ENCODE measurements at places on chromosomes 16 and 17. TPM values are rescaled to one million over a fixed set of nuclear protein-coding genes. Genes with fewer than 3 reads are reported as not detected.
A peak's percentile ranks its signal among the peaks of the same experiment; 100 is the strongest.

- DNase-seq = no peak
Measured at GRCh38 chr17:13986855-13987254, 82.4 kb upstream of the COX10 start.

The ZNF423 gene
- total RNA-seq = 8.8 TPM

DNA sequence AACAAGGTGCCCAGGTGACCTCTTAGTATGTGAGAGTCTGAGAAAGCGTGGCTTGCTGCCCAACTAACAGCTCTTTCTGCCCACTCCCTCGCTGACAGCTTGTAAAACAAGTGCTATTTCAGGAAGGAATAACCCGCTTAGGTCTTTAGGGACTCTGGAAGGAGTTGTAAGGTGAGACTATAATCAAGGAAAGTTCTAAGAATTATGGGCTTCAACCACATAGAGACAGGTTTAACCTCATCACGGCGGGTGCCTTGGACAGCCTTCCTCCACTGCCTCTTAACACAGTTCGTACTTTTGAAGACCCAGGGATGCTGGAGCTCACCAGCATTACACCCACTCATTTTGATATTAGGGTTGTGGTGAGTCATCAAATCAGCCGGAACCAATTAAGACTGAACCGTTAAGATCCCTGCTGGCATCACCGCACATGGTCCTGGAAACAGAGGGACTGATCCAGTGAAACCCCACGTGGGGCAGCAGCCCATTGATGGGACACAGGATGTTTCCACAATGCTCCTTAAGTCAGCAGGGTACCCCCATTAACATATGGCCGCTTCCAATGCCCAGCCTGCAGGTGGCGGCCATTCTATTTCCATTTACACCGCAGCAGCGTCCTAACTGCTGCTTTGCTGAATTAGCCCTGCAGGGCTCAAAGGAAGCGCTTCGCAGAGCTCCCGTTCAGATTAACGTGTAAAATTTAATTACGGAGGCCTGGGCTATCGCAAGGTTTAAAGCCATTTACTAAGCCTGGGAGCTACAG lies 176.6 kb upstream of the SDK2 start:
- DNase-seq = no peak

GRCh38 chr16:1003391-1004347 lies 22.1 kb downstream of the SOX8 start:
- no peak for DNase-seq

DNA sequence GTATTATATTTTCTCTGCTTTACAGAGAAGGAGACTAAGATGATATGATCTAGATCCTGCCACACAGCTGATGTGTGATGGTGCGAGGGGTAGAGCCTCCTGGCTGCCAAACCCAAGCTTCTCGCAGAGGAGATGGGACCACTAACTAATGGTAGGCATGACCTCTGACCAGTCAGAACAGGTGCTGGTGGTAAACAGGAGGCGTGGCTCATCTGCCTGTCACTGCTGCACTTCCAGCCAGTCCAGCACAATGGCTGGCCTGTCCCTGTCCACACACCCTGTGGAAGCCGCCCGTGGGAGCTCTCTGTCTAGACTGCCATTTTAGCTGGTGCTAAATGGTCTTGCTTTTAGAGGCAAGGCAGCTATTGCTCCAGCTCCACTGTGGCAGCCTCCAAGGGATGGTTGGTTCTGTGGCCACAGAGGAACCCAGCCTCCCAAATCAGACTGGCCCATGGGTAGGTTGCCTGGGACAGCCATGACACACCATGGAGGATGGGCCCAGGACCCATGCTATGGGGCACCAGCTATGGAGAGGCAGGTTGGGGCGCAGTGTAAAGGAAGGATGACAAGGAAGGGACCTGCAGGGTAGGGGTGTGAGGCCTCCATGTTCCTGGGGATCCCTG lies 86.7 kb downstream of the KSR1 start:
- no peak for DNase-seq

- DNase-seq = no peak
Measured at GRCh38 chr17:65659512-65659911, 98.1 kb upstream of the AXIN2 start.

DNA sequence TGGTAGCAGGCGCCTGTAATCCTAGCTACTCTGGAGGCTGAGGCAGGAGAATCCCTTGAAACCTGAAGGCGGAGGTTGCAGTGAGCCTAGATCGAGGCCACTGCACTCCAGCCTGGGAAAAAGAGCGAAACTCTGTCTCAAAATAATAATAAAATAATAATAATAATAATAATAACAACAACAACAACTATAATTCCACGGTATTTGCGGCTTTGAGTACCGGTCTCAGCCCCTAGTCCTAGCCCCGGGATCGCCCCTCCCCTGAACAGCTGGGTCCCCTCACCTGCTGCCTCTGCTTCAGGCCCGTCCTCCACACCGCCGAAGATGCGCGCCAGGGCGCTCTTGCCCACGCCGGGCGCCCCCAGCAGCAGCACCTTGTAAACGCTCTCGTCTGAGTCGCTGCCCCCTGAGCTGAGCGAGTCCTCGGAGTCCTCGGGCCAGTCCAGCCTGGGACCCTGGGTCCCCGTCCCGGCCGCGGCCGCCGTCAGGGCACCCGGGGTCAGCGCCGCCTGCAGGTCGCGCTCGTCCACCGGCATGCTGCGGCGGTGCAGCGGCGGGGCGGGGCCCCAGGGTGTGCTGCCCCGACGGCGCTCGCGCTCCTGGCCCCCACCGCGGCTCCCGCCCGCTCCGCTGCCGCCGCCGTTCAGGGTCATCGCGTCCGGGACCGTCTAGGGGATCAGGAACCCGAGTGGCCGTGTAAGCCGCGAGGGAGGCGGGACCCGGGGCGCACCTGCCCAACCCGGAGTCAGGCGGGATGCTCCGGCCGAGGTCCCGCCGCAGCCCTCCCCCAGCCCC lies 611 bp downstream of the RRAD start:
- DNase-seq = peak; percentile 76

The KRT28 gene
- total RNA-seq = not detected

GRCh38 chr16:64092271-64092670 lies 1029.6 kb downstream of the CDH11 start:
- no peak for DNase-seq

The OR3A2 gene
- 0.22 TPM for total RNA-seq

The KCNJ18 gene
- not detected for total RNA-seq

GRCh38 chr16:6861135-6861814 lies 471.4 kb upstream of the RBFOX1 start:
- no peak for DNase-seq

GRCh38 chr16:89146211-89147005 lies 25.1 kb upstream of the CDH15 start:
- peak; percentile 22 for DNase-seq

DNA sequence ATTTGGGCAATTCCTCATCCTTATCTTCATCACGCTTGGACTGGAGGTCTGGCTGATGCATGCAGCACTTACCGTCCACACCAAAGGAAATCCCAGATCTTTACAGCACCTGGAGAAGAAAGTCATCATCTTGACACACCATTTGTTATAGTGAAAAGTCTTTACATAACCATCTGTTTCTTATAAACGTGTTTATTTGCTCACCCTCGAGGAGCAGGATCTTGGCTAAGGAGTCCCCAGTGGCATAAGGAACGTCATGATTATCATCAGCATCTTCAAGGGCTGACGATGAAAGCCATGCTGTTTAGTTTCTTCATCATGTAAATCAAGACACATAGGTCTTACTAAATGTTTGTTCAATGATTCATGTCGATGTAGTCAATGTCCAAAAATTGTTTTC lies 248.8 kb upstream of the ELAC2 start:
- DNase-seq = no peak

DNA sequence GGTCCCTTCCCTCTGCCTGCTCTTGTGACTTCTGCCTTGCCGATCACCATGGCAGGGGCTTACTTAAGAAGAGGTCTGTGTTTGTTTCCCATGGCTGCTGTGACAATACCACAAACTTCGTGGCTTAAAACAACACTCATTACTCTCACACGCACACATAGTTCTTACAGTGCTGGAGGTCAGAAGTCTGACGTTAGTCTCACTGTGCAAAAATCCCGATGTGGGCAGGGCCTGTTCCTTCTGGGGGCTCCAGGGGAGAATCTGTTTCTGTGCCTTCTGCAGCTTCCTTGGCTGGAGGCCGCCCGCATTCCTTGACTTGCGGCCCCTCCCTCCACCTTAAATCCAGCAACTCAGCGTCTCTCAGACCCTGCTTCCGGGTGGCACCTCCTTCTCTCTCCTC lies 249.2 kb upstream of the GSE1 start:
- DNase-seq = no peak

The PYCARD gene
- 9.1 TPM for total RNA-seq

DNA sequence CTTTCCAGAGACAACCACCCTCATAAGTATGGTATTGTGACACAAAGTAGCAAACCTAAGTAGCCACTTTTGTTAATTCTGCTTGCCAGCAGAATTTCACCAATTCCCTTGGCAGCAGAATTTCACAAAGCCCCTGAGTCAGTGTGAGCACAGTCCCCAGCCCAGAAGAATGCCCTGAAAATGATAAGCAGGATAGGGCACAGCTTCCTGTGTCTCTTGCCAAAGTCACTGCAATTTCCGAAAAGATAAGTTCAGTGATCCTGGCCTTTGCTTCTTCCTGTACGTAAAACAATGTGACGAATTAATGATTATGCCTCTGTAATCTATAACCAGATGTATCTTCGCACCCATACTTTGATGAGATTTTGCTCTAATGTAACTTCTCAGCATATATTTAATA lies 16.0 kb upstream of the WIPF2 start:
- no peak for DNase-seq

GRCh38 chr16:54503011-54503855 lies 216.6 kb upstream of the IRX3 start:
- peak; percentile 75 for DNase-seq

DNA sequence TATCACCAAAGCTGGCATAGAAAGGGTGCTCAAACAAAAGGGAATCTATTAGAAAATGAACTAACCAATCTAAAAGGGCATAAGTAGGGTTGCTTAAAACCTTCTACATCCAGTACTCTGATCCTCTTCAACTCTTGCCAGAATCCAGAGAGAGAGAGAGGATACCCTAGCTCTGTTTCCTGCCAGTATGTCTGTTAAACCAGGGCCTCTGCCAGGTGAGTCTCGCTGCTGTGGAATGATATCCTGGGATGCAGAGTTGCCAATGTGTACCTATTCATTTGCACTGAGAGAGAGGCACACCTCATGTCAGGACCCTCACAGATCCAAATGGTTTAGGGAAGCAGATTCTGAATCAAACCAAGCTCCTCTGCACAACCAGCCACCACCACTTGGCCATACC lies 79.8 kb upstream of the DYNLRB2 start:
- DNase-seq = no peak

DNA sequence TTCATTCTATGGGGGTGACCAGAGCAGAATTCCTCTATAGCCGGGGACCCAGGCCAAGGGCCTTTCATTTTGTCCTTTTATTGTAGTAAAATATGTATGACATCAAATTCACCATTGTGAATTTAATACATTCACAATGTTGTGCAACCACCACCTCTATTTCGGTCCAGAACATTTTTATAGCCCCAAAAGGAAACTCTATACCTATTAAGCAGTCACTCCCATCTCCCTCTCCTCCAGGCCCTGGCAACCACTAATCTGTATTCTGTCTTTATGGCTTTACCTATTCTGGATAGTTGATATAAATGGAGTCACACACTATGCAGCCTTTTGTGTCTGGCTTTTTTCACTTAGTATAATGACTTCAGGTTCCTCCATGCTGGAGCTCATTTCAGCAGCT lies 9.7 kb upstream of the TNS4 start:
- DNase-seq = no peak

DNA sequence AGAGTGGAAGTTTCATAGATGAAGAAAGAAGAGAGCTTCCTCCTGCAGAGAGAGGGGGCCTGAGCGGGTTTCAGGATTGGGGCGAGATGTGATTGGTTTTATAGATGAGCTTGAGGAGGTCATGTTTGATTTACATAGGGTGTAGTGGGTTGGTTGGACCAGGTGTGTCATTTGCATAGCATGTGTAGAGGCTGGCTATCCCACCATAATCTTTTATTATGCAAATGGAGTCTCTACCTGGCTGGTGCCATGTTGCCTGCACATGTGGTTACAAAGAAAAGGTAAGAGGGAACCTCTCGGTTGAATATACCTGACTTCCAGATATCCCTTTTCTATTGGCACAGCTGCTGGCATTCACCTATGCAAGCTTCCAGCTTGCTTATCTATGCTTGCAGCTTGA lies 228.1 kb downstream of the BCAS3 start:
- no peak for DNase-seq

DNA sequence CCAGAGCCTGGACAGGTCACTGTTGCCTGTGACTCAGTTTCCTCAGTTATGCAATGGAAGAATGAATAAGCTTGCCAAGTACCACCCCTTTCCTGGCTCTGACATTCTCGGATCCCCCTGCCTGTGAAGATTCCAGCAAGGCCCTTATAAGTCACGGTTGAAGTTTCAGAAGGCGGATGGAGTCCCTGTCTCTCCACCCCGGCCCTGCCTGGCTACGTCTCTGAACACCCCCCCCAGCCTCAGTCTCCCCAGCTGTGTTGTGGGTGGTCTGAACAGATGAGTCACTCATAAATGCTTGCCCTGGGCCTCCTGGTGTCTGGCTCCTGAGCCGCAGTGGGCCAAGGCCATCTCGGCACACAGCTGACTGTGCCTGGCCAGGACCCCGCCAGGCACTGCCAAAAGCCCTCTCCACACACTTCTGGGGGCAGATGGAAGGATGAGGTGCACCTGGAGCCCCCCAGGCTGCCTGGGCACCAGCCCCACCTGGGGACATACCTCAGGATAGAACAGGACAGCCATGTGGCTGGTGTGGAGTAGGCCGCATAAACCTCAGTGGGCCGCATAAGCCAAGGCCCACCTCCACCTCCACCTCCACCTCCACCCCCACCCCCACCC lies 15.4 kb downstream of the VASN start:
- peak; percentile 8 for DNase-seq

Data from Right ventricle myocardium inferior (tissue), 1 donor.